ENCODE measurements at places on chromosomes 2 and 18.

DNA sequence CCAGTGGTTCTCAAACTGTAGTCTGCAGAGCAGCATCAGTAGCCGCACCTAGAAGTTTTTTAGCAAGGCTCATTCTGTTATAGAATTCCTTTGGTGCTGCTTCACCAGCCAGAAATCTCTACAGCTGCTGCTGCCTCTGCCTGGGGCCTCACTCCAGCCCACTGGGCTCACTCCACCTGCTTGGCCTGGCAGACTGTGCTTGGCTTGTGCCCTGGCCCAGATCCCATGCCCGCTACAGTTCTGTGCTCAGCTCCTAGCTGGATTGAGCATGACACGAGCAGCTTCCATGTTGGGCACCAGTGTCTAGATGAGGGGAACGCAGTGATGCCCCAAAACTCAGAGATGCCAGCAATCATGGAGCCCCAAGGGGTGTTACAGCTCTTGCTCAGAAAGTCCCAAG is 22.6 kb downstream of the MAPK4 start:
- DNase-seq, result no peak

- peak; percentile 66 for DNase-seq
These were observed 14.6 kb upstream of the LAPTM4A start for GRCh38 chr2:20065885-20066602.

DNA sequence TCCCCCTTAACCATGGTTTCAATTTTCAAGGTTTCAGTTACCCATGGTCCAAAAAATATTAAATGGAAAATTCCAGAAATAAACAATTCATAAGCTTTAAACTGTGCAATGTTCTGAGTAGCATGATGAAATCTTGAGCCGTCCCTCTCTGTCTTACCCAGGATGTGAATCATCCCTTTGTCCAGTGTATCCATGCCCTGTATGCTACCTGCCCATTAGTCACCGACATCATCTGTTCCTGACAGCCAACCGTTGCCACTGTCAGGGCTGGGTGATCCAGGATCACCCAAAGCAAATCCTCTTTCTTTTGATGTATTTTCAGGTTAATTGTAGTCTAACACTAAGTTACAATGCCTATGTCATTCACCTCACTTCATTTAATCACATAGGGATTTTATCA is 15.7 kb upstream of the OLA1 start:
- no peak for DNase-seq

DNA sequence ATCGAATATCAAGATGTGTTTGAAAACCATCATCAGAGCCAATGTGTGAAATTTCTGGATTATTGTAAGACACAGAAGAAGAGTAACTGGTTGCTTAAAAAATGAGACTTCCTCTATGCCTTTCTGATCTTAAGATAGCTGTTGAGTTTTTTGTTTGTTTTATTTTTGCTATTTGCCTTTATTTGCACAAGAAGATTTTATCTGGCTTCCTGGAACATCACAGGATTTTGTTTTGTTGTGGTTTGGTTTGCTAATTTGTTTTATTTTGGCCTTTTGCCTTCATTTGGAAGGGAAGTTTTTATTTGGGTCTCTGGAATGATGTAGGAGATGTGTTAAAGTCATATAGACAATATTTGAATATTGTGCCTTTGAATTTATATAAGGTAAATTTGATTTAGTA is 3.9 kb upstream of the CYTIP start:
- DNase-seq, result no peak

- DNase-seq, result no peak
These were observed 135.6 kb downstream of the SMAD7 start for GRCh38 chr18:48815179-48815515.

- no peak for DNase-seq
These were observed 31.0 kb upstream of the EPB41L3 start for GRCh38 chr18:5574843-5575242.

DNA sequence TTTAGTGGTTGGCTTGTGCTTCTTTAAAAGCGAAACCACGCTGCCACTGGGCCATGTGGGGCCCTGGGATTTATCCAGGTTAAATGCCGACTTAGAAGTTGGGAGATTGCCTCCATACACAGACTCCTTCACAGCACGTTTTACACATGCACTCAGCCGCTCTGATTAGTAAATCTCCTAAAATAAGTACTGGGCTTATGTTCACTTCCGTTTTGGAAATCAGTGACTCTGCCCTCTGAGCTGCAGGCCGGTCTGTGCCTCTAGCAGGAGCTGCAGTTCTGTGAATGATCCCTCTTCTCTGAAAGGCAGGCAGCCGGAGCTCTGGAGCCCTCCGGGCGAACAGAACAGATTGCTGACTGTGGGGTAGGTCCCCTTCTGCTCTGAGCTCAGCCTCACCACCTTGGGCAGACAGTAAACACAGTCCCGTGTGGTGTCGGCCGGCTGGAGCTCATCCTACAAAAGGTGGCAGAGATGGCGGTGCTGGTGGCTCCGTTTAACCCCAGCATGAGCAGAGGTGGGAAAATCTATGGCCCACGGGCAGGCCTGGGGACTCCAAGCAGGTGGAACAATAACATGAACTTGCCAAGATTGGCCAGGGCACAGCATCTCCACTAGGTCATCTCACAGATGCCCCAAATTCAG is 9.8 kb upstream of the RAB17 start:
- DNase-seq, result no peak

GRCh38 chr2:148201075-148202004 is 180.4 kb downstream of the MBD5 start:
- no peak for DNase-seq

GRCh38 chr2:69810550-69810949 is 18.9 kb upstream of the GMCL1 start:
- DNase-seq, result no peak

GRCh38 chr2:77488141-77488540 is 34.0 kb downstream of the LRRTM4 start:
- no peak for DNase-seq

DNA sequence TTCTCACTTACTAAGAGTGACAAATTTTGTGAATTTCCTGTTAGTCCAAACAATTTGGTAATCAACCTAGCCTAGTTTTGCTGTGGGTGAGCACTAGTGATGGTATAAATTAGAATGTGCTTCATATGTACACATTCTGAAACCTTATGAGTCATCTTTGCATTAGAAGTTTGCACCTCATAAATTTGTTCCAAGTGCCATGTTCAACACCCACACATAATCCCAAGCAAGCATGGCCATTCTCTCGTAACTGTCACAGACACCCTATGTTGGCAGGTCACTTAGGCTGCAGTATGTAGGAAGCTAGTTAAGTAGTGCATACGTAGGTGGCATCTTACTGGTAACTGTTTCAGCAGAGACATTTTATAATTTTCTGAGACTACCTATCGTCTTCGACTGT is 46.9 kb downstream of the NAB1 start:
- DNase-seq, result no peak

DNA sequence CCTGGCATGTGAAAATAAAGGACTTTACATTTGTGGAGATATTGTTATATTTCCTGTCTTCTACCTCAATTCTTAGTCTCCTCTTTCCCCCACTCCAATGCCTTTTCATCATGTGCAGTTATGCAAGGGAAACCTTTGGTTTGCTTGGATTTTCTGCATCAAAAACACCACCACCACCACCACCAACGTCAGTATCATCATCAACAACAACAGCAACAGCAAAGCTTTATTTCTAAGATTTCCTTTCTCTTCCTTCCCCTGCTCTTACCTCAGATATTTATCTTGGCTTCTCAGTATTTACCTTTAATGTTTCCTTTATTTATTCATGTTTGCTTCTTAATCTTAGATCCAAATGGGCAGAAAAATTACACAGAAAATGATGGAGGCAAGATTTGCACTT is 26.1 kb downstream of the CXCR4 start:
- DNase-seq, result no peak

- no peak for DNase-seq
These were observed 54.5 kb upstream of the NPAS2 start for GRCh38 chr2:100765481-100765880.

DNA sequence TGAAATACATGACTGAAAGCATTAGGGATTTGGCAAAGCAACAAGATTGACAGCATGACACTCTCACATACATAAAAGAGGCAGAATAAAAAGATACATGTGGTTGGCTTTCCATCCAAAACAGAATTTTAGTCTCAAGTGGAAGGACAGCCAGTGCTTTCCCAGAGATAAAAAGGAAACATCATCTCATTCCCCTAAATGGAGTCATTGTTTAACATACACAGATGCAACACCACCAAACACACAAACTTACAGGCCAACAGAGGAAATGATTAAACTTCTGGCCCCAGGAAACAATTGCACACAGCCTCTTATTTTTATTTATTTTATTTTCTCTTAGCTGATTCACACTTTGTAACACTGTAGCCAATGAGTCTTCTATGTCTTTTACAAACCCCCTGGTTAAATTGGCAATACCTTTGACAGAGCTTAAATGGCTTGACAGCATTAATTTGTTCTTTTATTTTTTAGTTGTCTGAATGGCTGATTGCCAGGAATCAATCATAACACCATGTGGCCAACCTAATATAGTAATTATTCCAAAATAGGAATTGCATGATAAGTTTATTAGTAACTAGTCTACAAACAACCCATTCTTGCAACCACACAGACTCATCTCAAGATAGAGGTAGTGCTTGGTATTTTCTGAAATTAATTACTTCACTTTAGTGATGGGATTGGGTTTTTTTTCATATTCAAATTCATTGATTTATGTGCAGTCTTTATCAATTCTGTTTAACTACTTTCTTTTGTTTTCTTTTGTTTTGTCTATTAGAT is 190.5 kb downstream of the RND3 start:
- no peak for DNase-seq

- no peak for DNase-seq
These were observed 479.8 kb downstream of the NUP35 start for GRCh38 chr2:183604065-183604464.

GRCh38 chr2:113175042-113175628 is 1.4 kb downstream of the PSD4 start:
- no peak for DNase-seq

DNA sequence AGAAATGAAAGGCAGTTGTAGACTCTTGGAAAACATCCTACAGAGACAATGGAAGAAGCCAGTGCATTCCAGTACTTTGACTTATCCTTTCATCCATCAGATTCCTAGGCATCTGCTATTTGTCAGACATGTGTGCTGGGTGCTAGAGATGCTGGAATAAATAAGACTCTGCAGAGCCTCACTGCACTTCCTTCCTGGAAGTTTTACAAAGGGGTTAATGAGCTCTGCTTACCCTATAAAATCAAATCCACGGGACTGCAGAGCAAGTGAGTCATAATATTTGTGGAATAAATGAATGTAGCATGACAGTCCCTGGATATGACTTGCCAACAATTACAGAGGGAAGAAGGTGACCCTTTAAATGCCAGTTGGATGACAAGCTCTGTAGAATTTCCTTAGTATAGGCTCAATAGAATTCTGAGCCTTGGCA is 52.7 kb upstream of the NPAS2 start:
- no peak for DNase-seq

GRCh38 chr2:129402076-129402475 is 577.4 kb upstream of the RAB6C start:
- DNase-seq, result no peak

DNA sequence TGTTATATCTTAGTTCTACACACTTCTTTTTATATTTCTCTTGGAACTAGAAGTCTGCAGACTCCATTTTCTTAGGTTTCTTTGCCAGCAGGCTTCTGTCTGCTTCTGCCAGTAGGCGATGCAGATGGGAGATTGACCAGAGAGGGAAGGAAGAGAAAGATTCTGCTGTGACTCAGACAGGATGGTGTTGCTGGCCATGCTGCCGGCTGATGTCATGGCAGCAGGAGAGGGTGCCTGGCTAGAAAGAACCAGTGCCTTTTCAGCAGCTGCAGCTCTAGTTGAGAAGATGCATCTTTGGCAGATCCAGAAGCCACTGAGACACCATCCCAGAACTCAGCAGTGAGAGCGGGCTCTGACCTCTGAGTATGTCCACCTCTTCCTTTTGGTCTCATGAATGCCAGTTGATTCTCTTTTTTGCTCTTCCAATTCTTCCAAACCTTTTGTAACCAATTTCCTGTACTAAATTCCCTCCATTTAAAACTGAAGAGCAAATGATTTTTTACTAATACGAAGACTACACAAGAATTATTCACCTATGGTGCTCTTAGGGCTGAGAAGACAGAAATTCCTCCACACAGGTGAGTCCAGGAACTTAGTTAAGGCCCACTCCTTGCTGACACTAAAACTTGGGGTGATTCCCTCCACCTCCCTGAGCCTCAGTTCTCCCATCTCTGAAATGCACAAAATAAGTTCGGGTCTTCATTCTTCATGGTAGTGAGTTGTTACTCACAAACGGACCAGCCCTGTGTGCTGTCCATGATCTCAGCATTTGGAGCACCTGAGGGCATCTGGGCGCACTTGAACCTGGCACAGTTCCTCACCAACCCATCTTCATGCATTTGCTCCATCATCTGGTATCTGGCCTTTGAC is 200.7 kb downstream of the MYCN start:
- DNase-seq, result no peak
